Activated CD4-positive, alpha-beta T cell treated with anti-CD3 and anti-CD28 coated beads for 36 hours (primary cell): ENCODE measurements at places on chromosomes 2 and 18. TPM values are rescaled to one million over a fixed set of nuclear protein-coding genes. Genes with fewer than 3 reads are reported as not detected.

Gene CD207
- total RNA-seq: not detected

Gene CNDP1
- total RNA-seq: not detected

Gene GPR39
- not detected for total RNA-seq

DNA sequence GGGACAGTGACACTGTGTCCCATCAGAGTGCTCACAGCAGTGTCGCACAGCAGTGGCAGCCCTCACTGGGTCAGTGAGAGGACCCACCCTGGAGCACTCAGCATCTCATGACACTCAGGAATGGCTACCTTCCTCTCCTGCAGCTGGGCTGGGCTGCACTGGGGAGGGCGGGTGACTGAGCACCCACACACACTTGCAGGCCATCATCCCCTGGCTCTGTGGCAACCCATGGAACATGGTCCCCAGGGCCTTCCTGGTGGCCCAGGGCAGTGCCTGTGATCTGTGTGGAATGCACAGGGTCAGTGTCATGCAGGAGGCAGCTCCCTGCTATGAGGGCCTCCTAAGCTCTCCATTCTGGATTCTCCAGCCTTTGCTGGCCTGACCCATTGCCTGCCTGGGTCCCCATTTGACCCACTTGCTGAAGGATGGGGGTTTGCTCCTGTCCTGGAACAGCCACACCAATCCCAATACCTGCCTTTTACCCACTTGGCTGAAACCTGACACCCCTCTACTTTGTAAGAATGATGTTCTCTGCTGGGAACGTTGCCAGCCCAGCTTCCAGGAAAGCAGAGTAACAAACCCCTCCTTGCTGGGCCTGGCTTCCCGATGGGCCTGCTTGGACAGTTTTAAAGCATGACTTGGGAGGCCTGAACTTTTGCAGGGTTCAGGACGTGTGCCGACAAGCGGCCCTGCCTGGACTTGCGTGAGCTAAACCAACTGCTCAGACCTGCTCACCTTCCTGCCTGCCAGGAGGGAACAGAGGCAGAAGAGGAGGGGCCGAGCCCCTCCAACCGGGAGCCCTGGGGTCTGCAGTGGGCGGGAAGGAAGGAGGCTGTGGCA is 13.7 kb downstream of the HS6ST1 start:
- DNase-seq: no peak

DNA sequence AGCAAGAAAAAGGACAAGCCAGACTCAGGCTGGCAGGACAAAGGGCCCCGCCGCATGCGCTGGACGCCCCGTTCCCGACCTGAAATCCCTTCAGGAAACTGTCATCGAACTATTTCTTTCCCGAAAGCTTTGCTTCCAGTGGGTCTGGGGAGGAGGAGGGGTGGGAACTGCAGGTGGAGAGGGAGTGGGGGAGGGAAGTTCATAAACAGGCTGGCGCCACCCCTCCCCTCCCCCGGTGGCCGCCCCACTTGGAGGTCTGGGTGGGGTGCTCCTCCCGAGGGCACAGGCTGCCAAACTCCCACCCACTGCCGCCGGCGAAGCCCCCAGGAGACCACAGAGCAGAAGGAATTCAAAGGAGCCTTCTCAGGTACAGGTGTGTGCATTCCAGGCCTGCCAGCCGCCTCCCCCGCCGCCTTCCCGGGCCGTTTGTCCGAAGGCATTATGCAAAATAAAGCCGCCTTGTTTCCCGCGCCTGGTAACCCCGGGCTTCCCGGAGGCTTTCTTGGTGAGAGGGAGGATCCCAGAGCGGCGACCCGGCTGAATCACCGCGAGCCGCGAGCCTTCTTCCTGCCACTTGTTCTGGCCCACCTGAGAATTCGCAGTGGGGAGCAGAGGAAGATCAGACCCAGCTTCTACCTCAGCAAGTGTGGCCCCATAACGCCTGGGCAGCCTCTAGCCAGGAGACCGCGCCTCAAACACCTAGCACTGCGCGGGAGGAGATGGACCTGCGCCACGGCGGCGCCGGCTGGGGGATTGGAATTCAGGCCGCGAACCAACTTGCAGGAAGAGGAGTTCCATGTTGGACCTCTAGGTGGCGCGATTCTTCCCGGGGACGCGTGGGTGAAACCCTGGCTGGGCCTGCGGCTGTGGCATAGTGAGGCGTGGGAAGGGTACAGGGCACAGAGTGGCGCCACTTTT is 101.9 kb downstream of the FOXI3 start:
- peak; percentile 85 for DNase-seq

- DNase-seq: no peak
Measured at GRCh38 chr2:216402751-216403150, 9.5 kb upstream of the SMARCAL1 start.

Gene OLA1
- total RNA-seq: 136 TPM

GRCh38 chr2:54599914-54600313 is 123.5 kb upstream of the EML6 start:
- peak; percentile 61 for DNase-seq

Gene DES
- total RNA-seq: not detected

Gene AKAIN1
- not detected for total RNA-seq

DNA sequence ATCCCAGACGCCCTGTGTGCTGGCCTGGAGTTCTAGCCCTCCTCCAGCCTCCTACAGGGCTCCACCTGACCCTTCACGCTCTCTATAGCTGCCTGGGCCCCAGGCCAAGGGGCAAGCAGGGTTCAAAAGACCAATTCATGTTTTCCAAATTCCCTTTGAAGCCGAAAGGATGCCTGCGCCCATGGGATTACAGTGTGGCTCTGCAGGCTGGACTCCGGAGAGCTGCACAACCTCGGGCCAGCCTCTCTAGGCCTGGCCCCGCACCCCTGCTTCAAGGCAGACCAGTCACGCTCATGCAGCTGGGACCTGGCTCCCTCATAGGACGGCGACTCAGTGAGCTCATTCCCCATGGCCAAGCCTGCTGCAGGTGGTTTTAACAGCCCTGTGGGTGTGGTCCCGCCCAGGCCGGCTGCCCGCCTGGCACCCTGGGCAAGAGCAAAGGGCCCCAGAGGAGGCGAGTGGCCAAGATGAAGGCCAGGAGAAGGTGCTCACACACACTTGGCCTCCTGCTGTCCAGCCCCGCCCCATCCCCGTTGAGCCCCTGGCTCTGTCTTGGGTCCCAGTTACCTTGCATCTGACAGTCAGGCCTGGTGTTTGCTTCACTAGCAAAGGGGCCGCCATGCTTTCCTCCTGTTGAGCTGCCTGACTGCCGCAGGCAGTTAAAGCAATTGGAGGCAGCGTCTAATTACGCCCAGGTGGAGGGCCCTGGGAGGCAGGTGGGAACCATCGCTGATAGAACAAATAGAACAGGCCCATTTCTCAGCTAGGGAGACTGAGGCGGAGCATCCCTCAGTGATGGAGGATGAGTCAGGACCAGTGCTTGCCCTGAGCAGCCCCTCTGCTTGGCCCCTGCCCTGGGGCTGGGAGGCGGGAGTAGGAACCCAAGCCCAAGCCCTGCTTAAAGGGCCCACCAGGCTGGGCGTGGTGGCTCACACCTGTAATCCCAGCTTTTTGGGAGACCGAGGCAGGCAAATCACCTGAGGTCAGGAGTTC is 56.9 kb downstream of the SMAD7 start:
- DNase-seq: no peak

- no peak for DNase-seq
Measured at GRCh38 chr2:206438196-206438724, 5.1 kb upstream of the ADAM23 start.

Gene PDE11A
- not detected for total RNA-seq

DNA sequence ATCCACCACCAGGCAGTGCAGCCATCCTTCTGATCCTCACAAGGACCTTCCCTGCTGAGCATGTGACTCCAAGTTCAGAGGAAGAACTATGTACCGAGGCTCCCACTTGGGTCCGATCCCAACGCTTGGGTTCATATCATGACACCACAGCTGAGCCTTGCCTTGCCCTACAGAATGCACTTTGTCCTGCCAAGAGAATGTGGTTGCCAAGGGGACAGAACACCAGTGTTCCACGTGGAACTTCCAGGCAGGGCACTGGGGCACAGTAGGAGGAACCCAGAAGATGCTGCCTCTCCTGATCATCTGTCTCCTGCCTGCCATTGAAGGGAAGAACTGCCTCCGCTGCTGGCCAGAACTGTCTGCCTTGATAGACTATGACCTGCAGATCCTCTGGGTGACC is at the start of gene TEX51:
Gene TEX51, plus strand, starts transcription at position 255 of the 400 bp plus-strand sequence. Its CDS starts 29 bp downstream, at position 284.
- no peak for DNase-seq

DNA sequence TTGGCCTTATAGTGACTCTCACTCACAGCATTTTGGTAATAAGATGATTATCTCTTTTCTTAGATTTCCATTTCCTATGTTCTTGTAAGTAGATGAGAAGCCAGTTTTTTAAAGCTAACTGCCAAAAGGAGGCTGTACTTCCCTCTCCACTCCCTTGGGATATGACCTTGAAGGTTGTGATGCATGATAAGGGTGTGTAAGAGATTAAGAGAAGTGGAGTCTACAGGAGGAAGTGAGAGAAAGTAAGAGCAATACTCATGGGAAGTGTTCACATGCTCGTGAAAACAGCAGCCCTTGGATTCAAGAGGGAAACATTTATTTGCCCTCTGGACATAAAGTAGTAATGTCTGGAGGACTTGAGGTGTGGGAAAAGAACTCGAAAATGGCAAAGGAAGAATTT is 171.5 kb downstream of the EVA1A start:
- DNase-seq: no peak

Gene ANKRD29
- total RNA-seq: 0.21 TPM

Gene SLC19A3
- not detected for total RNA-seq

GRCh38 chr2:225282858-225283710 is 116.4 kb upstream of the NYAP2 start:
- DNase-seq: peak; percentile 25

- no peak for DNase-seq
Measured at GRCh38 chr2:80054346-80054675, 250.2 kb downstream of the LRRTM1 start.

DNA sequence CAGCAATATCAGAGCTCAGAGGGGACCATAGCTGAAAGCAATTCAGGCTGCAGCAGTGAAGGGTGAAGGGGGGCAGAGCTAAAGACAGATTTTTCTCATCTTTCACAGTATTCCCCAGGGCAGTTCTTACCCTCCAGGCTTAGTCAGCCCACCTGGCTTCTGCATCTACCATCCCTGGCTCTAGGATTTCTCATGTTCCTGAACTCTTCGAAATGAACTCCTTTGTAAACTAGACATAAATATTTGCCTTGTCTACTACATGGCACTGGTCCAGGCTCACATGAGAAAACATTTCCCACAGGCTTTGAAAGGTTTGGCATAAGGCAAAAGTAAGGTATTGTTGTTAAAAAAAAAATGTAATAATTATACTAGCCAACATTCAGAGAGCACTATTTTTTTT is 23.6 kb upstream of the NEB start:
- DNase-seq: no peak

Gene TUBA4B
- total RNA-seq: not detected

Gene GPR45
- total RNA-seq: not detected

DNA sequence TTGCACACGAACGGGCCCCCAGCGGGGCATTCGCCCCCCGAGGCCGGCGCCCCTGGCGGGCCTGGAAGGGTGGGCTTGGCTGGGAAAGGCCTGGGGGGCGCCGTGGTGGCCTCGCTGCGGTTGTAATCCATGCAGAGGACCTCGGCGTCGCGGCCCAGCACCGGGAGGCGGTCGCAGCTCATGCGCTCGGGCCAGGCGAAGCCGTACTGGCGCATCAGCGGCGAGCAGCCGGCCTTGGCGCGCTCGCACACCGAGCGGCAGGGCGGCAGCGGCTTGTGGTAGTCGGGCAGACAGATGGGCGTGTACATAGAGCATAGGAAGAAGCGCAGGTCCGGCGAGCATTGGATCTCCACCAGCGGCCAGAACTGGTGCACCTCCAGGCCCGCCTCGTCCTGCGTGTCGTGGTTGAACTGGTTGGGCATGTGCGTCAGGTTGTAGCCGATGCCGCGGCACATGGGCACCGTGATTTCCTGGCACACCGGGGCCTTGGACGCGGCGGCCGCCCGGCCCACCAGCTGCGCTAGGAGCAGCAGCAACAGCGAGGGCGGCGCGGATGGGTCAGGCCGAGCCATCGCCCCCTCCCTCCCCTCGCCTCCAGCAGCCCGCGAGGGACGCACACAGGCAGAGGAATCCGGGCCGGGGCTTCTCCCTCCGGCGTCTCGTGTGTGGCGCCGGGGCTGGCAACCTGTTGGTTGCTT is 1.4 kb downstream of the FZD5 start:
- peak; percentile 58 for DNase-seq

- no peak for DNase-seq
Measured at GRCh38 chr2:232873292-232873908, 3.3 kb downstream of the SNORC start.

DNA sequence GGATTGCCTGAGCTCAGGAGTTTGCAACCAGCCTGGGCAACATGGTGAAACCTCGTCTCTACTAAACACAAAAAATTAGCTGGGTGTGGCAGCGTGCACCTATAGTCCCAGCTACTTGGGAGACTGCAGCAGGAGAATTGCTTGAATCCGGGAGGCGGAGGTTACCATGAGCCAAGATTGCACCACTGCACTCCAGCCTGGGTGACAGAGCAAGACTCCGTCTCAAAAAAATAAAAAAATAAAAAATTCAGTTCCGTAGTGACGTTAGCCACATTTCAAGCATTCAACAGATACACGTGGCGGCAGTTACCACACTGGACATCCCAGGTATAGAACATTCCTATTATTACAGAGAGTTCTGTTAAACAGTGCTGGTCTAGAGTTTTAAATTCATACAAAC is 4.5 kb downstream of the KANSL3 start:
- DNase-seq: no peak

Gene VAMP8
- 98.3 TPM for total RNA-seq

Gene IL1A
- total RNA-seq: 6.9 TPM

- DNase-seq: no peak
Measured at GRCh38 chr2:135974036-135974435, 11.4 kb downstream of the DARS1 start.

- DNase-seq: no peak
Measured at GRCh38 chr2:69217333-69218080, 169.5 kb downstream of the GFPT1 start.

DNA sequence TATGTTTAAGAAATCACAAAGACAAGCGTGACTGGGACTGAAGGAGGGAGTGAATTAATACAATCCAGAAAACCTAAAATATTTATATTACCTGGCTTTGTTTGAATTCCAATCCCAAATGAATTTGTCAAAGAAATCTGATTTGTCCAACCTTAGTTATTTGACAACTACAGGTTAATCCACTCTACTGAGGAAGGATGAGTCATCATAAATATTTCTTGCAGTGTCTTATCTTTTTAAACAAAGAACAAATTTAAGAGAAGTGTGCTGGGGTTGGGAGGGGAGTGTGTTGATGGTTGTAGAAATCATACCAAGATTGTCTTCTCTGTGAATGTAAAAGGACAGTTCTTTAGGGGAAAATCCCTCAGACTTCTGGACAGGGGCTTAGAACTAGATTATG is 1106.3 kb upstream of the SLC39A10 start:
- no peak for DNase-seq

DNA sequence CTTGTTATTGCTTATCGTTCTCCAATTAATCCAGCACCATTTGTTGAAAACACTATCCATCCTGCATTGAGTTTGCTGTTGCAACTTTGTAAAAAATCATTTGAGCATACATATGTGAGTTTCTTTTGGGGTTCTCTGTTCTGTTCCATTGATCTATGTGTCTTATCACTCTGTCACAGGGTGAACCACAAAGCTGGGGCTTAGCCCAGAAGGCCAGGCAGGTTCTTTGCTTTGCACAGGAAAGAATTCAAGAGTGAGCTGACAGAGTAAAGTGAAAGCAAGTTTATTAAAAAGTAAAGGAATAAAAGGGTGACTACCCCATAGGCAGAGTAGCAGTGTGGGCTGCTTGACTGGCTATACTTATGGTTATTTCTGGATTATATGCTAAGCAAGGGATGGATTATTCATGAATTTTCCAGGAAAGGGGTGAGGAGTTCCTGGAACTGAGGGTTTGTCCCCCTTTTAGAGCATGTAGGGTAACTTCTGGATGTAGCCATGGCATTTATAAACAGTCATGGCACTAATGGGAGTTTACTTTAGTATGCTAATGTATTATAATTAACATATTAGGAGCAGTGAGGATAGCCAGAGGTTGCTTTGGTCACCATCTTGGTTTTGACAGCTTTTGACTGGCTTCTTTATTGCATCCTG is 46.8 kb downstream of the RNF138 start:
- no peak for DNase-seq
